ENCODE measurements at places on chromosomes 16 and 17. TPM values are rescaled to one million over a fixed set of nuclear protein-coding genes. Genes with fewer than 3 reads are reported as not detected.

DNA sequence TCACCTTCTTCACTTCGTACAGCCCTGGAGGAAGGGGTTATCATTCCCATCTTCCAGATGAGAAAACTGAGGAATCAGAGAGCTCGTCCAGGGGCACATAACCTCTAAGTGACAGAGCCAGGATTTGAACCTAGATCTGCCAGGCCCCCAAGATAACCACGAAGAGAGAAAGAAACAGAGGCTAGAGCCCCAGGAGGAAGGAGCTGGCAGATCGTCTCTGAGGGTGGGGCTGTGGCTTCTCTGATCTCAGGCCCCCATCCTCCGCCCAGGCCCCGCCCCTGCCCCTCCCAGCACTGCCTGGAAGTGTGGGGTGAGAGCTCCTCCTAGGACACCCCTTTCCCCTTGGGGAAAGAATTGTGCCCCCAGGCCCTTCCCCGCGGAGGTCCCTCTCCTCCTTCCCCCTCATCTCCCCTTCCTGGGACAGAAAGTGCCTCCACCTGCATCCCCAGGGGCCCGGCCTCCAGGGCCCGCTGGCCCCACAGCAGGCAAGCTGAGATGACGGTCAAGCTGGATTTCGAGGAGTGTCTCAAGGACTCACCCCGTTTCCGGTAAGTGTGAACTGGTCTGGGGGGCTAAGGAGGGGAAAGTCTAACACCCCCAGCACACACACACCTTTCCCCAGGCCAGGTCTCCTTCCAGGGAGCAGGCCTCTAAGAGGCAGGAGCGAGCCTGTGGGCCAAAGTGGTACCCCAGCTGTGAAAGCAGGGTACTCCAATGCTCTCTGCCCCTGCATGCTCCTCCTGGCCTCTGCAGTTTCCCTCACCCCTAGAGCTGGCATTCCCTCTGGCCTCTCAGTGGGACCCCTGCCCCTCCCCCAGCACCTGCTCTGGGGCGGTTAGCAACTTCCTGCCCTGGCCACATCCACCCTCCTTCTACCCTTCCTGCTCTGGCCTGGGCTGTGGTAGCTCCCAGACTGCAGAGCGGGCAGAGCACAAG, at the start of gene ACAP1:
Gene ACAP1, plus strand, starts transcription at position 290 of the 936 bp plus-strand sequence. Its CDS starts 206 bp downstream, at position 496.
- peak within 1 kb of the TSS; percentile 99 for H3K27ac ChIP-seq
- DNase-seq, result peak; percentile 93
- no peaks in the 10 kb centered on the region for H3K27me3 ChIP-seq
- peak within 1 kb of the TSS; percentile 98 for H3K4me3 ChIP-seq
- H3K4me1 ChIP-seq, result peaks cover 58% of the 10 kb centered on the region

DNA sequence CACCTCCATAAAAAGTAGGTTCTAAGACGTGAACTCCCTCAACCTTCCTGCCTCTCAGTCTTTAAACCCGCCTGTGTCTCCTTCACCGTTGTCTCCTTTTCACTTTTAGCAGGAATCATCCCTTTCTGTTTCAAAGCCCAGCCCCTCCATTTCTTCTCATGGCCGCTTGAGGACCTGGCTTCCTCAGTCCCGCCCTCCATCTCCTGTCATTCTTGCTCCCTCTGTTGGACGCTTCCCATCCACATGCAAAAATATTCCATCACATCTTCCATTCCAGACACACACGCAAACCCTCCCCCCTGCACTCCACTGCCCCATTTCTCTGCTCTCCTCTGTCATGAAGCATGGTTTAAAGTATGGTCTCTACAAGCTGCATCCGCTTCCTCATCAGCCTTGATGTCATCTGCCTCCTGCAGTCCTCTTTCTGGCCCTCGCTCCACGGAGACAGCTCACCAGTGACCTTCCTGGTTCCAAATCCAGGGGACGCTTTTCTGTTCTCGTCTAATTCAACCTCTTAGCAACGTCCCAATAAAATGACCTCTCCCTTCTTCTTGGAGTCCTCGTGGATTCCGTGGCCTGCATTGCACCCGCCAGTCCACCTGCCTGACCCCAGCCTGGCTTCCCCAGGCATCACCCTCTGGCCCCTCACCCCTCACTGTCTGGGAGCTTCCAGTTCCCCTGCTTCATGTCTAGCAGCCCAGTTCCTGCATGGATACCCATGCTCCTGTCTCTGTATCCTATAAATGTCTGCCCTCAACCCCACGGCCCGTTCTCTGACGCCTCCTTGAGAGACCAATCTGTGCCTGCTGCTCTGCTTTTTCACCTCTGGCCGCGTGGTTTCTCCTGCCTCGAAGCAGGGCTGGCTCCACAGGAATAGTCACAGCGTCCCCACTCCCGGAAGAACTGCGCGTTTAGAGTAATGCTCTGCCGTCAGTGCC, 26.2 kb downstream of the ANKRD40 start:
- no peaks in the 10 kb centered on the region for H3K36me3 ChIP-seq
- H3K4me1 ChIP-seq, result peaks cover 4% of the 10 kb centered on the region
- no peak for DNase-seq
- H3K27me3 ChIP-seq, result peaks cover 9% of the 10 kb centered on the region
- no peak overlapping the region for H3K27ac ChIP-seq

- H3K36me3 ChIP-seq, result no peaks in the 10 kb centered on the region
- no peak for DNase-seq
- no peak overlapping the region for H3K27ac ChIP-seq
Observed at GRCh38 chr16:31167315-31167714, 12.6 kb upstream of the FUS start.

GRCh38 chr17:78185981-78186691, 716 bp downstream of the TK1 start:
- peak overlapping the region; percentile 78 for H3K4me3 ChIP-seq
- H3K4me1 ChIP-seq, result peaks cover 29% of the 10 kb centered on the region
- H3K27me3 ChIP-seq, result no peaks in the 10 kb centered on the region
- H3K27ac ChIP-seq, result peak overlapping the region; percentile 42
- H3K36me3 ChIP-seq, result peaks cover 40% of the 10 kb centered on the region

GRCh38 chr16:82773018-82773417, 146.2 kb downstream of the CDH13 start:
- H3K4me3 ChIP-seq, result no peak overlapping the region
- H3K27me3 ChIP-seq, result peaks cover 4% of the 10 kb centered on the region
- DNase-seq, result no peak
- H3K4me1 ChIP-seq, result no peaks in the 10 kb centered on the region
- no peaks in the 10 kb centered on the region for H3K36me3 ChIP-seq

- H3K27ac ChIP-seq, result no peak overlapping the region
- H3K27me3 ChIP-seq, result no peaks in the 10 kb centered on the region
- no peak for DNase-seq
- no peak overlapping the region for H3K4me3 ChIP-seq
- no peaks in the 10 kb centered on the region for H3K36me3 ChIP-seq
Observed at GRCh38 chr16:8730335-8730915, 56.0 kb downstream of the ABAT start.

- H3K4me1 ChIP-seq, result no peaks in the 10 kb centered on the region
- peaks cover 35% of the 10 kb centered on the region for H3K36me3 ChIP-seq
- no peak overlapping the region for H3K4me3 ChIP-seq
Observed at GRCh38 chr16:27678955-27679354, 129.0 kb downstream of the KATNIP start.

DNA sequence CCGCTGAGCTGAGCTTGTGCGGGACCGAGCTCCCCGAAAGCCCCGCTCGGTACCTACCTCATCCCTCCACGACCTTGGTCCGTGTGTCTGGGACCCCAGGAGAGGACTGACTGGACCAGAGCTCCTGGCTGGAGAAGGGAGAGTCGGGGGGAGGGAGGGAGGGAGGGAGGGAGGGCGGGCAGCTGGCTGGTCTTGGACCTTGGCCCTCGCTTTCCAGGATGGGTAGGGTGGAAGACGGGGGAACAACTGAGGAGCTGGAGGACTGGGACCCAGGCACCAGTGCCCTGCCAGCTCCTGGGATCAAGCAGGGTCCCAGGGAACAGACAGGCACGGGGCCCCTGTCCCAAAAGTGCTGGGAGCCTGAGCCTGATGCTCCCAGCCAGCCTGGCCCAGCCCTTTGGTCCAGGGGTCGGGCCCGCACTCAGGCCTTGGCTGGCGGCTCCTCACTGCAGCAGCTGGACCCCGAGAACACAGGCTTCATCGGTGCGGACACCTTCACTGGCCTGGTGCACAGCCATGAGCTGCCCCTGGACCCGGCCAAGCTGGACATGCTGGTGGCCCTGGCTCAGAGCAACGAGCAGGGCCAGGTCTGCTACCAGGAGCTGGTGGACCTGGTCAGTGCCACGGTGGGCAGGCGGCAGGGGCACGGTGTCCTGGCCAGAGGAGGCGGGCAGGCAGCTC, 553 bp downstream of the RHBDL1 start:
- peaks cover 12% of the 10 kb centered on the region for H3K4me1 ChIP-seq
- H3K4me3 ChIP-seq, result no peak overlapping the region
- peaks cover 2% of the 10 kb centered on the region for H3K27me3 ChIP-seq
- DNase-seq, result no peak
- peaks cover 9% of the 10 kb centered on the region for H3K36me3 ChIP-seq
- H3K27ac ChIP-seq, result no peak overlapping the region

DNA sequence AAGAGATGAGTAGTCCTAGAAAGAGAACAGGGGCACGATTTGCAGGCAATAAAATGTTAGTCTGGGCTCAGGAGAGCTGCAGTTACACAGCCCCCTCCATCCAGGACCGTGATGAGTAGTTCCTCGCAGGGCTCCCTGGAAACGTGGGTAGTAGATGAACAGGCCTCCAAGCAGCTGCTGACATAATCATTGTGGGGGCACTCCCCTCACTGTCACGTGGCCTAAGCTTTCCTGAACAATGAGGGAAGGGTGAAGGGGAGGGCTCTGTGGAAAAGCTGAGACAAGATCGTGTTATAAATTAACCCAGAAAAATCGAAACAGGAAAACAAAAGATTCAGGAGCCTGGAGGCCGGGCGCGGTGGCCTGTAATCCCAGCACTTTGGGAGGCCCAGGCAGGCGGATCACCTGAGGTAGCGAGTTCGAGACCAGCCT, 1.3 kb upstream of the PER1 start:
- no peak overlapping the region for H3K27ac ChIP-seq
- no peaks in the 10 kb centered on the region for H3K27me3 ChIP-seq
- peak; percentile 86 for DNase-seq
- peaks cover 16% of the 10 kb centered on the region for H3K36me3 ChIP-seq
- peaks cover 34% of the 10 kb centered on the region for H3K4me1 ChIP-seq

DNA sequence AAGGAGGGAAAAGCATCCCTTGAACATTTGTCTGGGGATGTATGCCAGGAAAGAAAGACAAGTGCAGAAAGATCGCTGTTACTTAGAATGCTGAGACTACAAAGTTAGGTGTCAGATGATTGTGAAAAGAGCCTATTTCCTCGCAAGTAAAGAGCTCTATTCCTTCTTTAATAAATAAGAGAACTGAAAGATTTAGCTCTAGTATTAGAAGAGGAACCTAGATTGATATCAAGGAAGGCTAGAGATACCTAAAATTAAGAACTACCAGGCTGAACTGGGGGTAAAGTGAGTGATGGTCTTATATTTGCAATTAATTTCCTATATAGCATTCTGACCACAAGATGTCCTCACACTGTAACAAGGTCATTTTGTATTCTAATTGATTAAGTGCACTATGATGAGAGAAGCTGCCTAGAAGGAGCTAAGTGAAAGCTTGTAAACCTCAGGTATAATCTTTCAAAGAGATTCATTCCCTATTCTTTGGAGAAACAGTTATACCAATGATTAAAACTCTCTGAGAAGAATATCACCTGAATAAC, 62.3 kb downstream of the SSH2 start:
- H3K4me3 ChIP-seq, result no peak overlapping the region
- no peaks in the 10 kb centered on the region for H3K27me3 ChIP-seq
- no peaks in the 10 kb centered on the region for H3K36me3 ChIP-seq
- H3K27ac ChIP-seq, result no peak overlapping the region
- no peak for DNase-seq
- peaks cover 14% of the 10 kb centered on the region for H3K4me1 ChIP-seq

ACSM2A gene
- not detected for total RNA-seq

KRT222 gene
- not detected for total RNA-seq

MYH1 gene
- total RNA-seq, result not detected

All from activated CD4-positive, alpha-beta T cell treated with anti-CD3 and anti-CD28 coated beads for 36 hours (primary cell).